Neuronal stem cell (in vitro differentiated cells): ENCODE measurements at places on chromosomes 1 and 21.

DNA sequence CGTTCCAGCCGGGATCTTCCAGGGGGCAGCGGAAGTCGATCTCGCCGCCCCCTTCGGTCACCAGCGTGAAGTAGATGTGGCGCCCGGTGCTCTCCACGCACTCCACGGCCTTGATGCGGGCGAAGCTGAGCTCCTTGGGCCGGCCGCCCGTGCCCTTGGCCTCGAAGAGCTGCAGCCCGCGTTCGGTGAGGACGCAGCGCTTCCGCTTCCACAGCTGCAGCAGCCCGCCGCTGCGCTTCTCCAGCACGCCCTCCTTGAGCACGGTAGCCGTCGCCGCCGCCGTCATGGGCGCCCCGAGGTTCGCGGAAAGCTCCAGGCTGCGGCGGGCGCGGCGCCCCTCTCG lies 516 bp downstream of the PHLDA3 start:
- no peak for DNase-seq

GRCh38 chr1:64890699-64891447 lies 75.5 kb downstream of the JAK1 start:
- DNase-seq, result no peak

GRCh38 chr1:62131093-62131725 lies 63.4 kb upstream of the L1TD1 start:
- DNase-seq, result peak; percentile 46

DNA sequence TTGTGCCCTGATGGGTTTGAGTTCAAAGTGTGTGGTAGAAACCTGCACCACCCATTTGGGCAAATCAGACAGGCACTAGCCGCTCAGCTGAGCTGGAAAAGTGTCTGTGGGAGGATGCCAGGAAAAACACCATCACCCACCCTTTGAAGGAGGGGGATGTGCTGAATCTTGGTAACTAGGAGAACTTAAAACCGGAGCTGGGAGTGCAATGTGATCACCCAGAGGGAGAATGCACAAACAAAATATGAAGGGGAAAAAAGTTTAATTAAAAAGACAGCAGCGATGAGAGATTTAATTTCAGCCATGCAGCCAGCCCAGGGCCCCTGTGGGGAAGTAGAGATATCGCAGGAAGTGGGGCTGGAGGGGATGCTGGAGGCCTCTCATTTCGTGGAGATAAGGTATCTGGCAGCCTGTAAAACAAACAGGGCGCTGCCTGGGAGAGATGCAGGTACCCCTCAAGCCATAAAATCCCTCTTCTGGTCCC lies 86.8 kb upstream of the BCAR3 start:
- no peak for DNase-seq
